ENCODE measurements at places on chromosomes 5 and 9. TPM values are rescaled to one million over a fixed set of nuclear protein-coding genes. Genes with fewer than 3 reads are reported as not detected.

DNA sequence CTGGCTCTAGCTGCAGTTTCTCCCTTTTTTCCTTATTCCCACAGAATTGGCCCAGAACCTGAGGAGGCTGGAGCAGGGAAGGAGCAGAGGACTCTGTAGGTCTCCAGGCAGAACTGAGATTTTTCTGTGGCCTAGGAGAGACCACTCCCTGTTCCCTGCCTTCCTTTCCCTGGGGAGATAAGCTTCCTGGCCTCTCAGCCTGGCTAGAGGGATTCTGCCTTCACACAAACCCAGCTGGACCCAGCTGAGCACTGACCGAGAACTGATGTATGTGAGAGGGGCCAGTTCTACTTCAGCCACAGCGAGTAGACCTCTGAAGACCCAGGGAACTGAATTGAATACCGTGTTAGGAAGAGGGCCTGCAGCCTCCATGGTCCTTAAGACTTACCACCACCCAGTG, 48.0 kb downstream of the RUSC2 start:
- peak overlapping the region; percentile 86 for H3K4me3 ChIP-seq
- H3K27me3 ChIP-seq = peaks cover 4% of the 10 kb centered on the region
- peaks cover 3% of the 10 kb centered on the region for H3K36me3 ChIP-seq
- no peak for DNase-seq

- no peak overlapping the region for H3K4me3 ChIP-seq
- no peak overlapping the region for H3K27ac ChIP-seq
- no peaks in the 10 kb centered on the region for H3K27me3 ChIP-seq
- no peaks in the 10 kb centered on the region for H3K36me3 ChIP-seq
- H3K4me1 ChIP-seq = peaks cover 6% of the 10 kb centered on the region
Observed at GRCh38 chr9:130447193-130447816, 2.5 kb downstream of the ASS1 start.

CTSV gene
- 20.4 TPM for total RNA-seq

- H3K27ac ChIP-seq = peak overlapping the region; percentile 74
- peaks cover 4% of the 10 kb centered on the region for H3K36me3 ChIP-seq
- H3K4me1 ChIP-seq = peaks cover 22% of the 10 kb centered on the region
- peaks cover 30% of the 10 kb centered on the region for H3K27me3 ChIP-seq
- DNase-seq = no peak
Observed at GRCh38 chr5:139747583-139748504, 47.8 kb upstream of the PSD2 start.

DNA sequence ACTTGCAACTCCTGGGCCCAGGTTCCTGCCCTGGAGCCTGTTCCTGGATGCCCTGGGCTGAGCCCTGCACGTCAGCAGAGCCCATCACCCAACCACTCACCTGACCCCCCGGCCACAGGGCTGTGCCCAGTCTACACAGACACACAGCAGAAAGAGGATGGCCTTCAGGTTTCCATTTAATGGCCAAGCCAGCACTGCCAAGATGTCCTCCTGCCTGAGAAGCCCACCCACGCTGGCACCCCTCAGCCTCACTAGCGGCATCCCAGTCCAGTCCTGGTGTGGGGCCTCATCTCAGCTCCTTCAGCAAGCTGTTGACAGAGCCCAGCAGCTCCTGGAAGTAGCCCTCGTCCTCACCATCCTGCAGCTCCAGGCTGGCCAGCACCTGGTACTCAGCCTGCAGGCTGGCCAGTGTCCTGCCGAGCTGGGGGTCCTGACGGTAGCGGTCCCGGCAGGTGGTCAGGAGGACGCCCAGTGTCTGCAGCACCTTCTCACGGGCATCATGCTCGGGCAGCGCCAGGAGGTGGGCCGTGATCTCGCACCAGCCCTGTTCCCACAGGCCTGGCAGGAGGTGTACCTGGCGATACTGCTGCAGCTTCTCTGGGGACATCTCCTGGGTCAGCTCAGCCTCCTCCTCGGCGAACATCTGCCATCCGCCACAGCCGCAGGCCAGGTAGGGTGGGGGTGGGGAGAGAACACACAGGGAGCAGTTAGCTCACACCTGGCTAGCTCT, 71.9 kb upstream of the LRRTM2 start:
- H3K4me1 ChIP-seq = peaks cover 35% of the 10 kb centered on the region
- no peak overlapping the region for H3K4me3 ChIP-seq
- H3K27me3 ChIP-seq = peaks cover 28% of the 10 kb centered on the region
- no peak overlapping the region for H3K27ac ChIP-seq
- H3K36me3 ChIP-seq = peaks cover 20% of the 10 kb centered on the region

- peaks cover 10% of the 10 kb centered on the region for H3K4me1 ChIP-seq
- peaks cover 3% of the 10 kb centered on the region for H3K27me3 ChIP-seq
- no peak overlapping the region for H3K27ac ChIP-seq
- H3K36me3 ChIP-seq = peaks cover 21% of the 10 kb centered on the region
- DNase-seq = no peak
Observed at GRCh38 chr5:16791904-16792597, 144.0 kb downstream of the MYO10 start.

PCDHB16 gene
- 10.9 TPM for total RNA-seq

PRSS3 gene
- 0.59 TPM for total RNA-seq

CYSRT1 gene
- 1.4 TPM for total RNA-seq

- no peaks in the 10 kb centered on the region for H3K4me1 ChIP-seq
- H3K36me3 ChIP-seq = no peaks in the 10 kb centered on the region
- H3K4me3 ChIP-seq = no peak overlapping the region
- no peak for DNase-seq
- H3K27ac ChIP-seq = no peak overlapping the region
- H3K27me3 ChIP-seq = no peaks in the 10 kb centered on the region
Observed at GRCh38 chr9:124635285-124635684, 128.1 kb upstream of the NR5A1 start.

GRCh38 chr9:5552301-5552700, 42.0 kb downstream of the PDCD1LG2 start:
- no peaks in the 10 kb centered on the region for H3K4me1 ChIP-seq
- H3K36me3 ChIP-seq = no peaks in the 10 kb centered on the region
- H3K27ac ChIP-seq = no peak overlapping the region
- H3K4me3 ChIP-seq = no peak overlapping the region
- no peaks in the 10 kb centered on the region for H3K27me3 ChIP-seq
- DNase-seq = no peak

FRMD3 gene
- total RNA-seq = 0.59 TPM

GRCh38 chr5:174910245-174910737, 185.9 kb downstream of the MSX2 start:
- H3K36me3 ChIP-seq = no peaks in the 10 kb centered on the region
- no peaks in the 10 kb centered on the region for H3K27me3 ChIP-seq
- H3K27ac ChIP-seq = no peak overlapping the region
- H3K4me3 ChIP-seq = no peak overlapping the region

- H3K36me3 ChIP-seq = peaks cover 7% of the 10 kb centered on the region
- H3K4me1 ChIP-seq = peaks cover 3% of the 10 kb centered on the region
- no peak overlapping the region for H3K27ac ChIP-seq
- no peak for DNase-seq
Observed at GRCh38 chr9:130319300-130319699, 53.7 kb downstream of the HMCN2 start.

CDKN2B-AS1 gene
- 0.36 TPM for total RNA-seq

DNA sequence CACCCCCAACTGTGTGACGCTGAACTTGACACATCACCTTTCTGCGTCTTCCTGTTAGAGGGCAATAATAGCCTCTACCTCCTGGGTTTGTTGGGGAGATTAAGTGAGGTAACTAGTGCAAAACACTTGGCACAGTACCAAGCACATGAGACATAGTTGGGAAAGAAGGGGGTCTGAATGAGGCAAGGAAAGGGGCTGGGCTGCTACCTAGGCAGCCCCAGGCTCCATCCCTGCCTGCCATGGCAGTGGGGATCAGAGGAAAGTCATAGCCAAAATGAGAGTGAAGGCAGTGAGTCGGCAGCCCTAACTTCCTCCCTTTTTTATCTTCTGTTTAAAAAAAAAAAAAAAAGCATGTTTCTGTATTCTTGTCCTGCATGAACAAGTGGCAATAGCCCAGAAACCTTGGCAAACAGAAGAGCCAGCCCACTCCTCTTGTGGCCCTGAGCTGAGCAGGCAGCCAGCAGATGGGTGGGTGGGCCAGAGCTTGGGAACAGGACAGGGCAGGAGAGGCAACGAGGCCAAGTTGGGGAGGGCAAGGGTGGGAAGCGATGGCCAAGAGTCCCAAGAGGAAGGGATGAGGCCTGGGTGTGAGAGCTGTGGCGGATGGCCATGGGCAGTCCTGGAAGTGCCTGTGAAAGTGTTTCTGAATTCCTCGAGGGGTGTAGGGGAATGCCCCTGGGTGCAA, 11.4 kb downstream of the CAMK2A start:
- H3K27ac ChIP-seq = peak overlapping the region; percentile 64
- no peak for DNase-seq
- no peak overlapping the region for H3K4me3 ChIP-seq
- peaks cover 69% of the 10 kb centered on the region for H3K4me1 ChIP-seq
- peaks cover 3% of the 10 kb centered on the region for H3K36me3 ChIP-seq

DMRT3 gene
- total RNA-seq = not detected

SLC6A18 gene
- not detected for total RNA-seq

GRCh38 chr9:113634596-113635515, 171.3 kb downstream of the RGS3 start:
- peak; percentile 47 for DNase-seq
- peak overlapping the region; percentile 17 for H3K4me3 ChIP-seq
- peaks cover 52% of the 10 kb centered on the region for H3K4me1 ChIP-seq
- no peaks in the 10 kb centered on the region for H3K36me3 ChIP-seq
- peak overlapping the region; percentile 97 for H3K27ac ChIP-seq

CCL27 gene
- not detected for total RNA-seq

TOMM5 gene
- total RNA-seq = 52.5 TPM

LHX3 gene
- total RNA-seq = not detected

DNA sequence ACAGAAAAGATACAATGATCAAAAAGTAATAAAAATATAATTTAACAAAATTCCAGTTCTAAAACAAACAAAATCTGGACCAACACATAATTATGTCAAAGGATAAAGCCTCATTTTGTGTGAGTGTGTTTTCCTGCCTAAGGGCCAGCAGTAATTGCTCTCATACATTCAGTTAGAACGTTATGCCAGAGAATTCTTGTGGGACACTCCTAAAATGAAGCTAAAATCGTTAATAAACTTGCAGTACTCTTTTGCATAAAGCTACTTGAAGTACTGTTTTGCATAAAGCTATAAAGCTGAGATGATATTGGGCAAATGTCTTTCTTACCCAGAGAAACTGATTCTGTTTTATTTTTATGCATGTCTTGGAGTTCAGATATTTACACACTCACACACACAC, 1072.3 kb downstream of the MAT2B start:
- peaks cover 3% of the 10 kb centered on the region for H3K4me1 ChIP-seq
- DNase-seq = no peak
- H3K4me3 ChIP-seq = no peak overlapping the region
- H3K27me3 ChIP-seq = no peaks in the 10 kb centered on the region

CARD6 gene
- total RNA-seq = 3.7 TPM

- no peaks in the 10 kb centered on the region for H3K4me1 ChIP-seq
- no peak for DNase-seq
- no peaks in the 10 kb centered on the region for H3K36me3 ChIP-seq
- H3K27me3 ChIP-seq = no peaks in the 10 kb centered on the region
- no peak overlapping the region for H3K4me3 ChIP-seq
- no peak overlapping the region for H3K27ac ChIP-seq
Observed at GRCh38 chr9:37311938-37312708, 110.4 kb upstream of the GRHPR start.

SLC1A1 gene
- 2.2 TPM for total RNA-seq

DNA sequence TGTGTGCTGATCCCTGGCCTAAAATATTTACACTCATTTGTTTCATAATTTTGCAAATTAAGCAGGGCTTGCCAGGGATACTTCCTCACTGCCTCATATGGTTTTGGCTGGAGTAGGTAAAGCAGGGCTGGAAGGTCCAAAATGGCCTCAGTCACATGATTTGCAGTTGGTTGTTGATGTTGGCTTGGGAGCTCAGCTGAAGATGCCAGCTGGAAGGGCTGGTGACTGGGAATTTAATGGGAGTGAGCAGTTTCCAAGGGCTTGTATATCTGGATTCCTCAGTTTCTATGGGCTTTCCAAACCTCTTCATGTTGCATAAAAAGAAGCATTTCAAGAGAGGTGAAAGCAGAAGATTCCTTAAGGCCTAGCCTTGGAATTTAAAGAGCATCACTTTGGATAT, 729.3 kb downstream of the CDH18 start:
- H3K36me3 ChIP-seq = no peaks in the 10 kb centered on the region
- no peaks in the 10 kb centered on the region for H3K27me3 ChIP-seq
- H3K4me1 ChIP-seq = no peaks in the 10 kb centered on the region

DNA sequence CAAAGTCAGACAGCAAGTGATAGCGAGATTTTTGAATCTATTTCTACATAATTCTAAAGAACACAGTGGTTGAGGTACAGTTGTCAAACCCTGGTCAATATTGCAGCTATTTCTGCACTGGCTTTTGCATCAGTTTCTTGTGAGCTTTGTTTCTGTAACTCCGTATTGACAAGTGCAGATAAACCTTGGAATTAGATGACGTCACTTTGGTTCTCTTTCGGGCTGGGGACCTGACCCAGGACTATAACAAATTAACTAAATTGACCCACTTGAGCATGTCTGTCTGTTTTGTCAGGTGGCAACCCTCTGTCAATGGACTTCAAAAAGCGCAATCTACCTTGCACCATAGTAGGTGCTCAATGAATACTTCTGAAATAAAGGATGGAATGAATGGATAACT, 418.4 kb upstream of the SGCD start:
- no peak overlapping the region for H3K27ac ChIP-seq
- no peaks in the 10 kb centered on the region for H3K36me3 ChIP-seq
- H3K4me1 ChIP-seq = no peaks in the 10 kb centered on the region
- DNase-seq = no peak
- H3K4me3 ChIP-seq = no peak overlapping the region
- H3K27me3 ChIP-seq = no peaks in the 10 kb centered on the region

GRCh38 chr9:93288891-93289883, 105.2 kb downstream of the WNK2 start:
- no peak overlapping the region for H3K27ac ChIP-seq
- H3K36me3 ChIP-seq = no peaks in the 10 kb centered on the region
- peaks cover 3% of the 10 kb centered on the region for H3K27me3 ChIP-seq
- no peaks in the 10 kb centered on the region for H3K4me1 ChIP-seq
- no peak overlapping the region for H3K4me3 ChIP-seq

SUB1 gene
- 294 TPM for total RNA-seq

DNA sequence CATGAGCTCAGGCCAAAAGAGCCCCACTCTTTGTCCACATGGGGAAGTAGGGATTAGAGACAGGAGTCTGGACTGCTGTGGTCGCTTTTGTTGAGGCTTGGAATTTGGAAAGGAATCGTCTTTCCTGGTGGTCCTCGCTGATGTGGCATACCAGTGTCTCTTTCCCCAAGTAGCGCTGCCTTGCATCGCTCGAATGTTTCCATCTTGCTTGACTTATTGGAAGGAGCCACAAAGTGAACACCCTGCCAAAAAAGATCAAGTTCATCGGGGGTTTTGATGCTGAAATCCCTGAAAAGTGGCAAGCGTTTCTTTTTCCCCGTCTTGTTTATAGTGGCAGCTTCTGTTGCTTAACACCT, 161.3 kb downstream of the MACROH2A1 start:
- H3K4me3 ChIP-seq = no peak overlapping the region
- H3K4me1 ChIP-seq = no peaks in the 10 kb centered on the region
- H3K27ac ChIP-seq = no peak overlapping the region
- peaks cover 6% of the 10 kb centered on the region for H3K27me3 ChIP-seq
- DNase-seq = no peak

- H3K27ac ChIP-seq = no peak overlapping the region
- no peaks in the 10 kb centered on the region for H3K4me1 ChIP-seq
- no peak overlapping the region for H3K4me3 ChIP-seq
- H3K27me3 ChIP-seq = peaks cover 2% of the 10 kb centered on the region
- no peak for DNase-seq
Observed at GRCh38 chr5:178072749-178073148, 40.6 kb upstream of the N4BP3 start.

GFPT2 gene
- 10.1 TPM for total RNA-seq

TTC16 gene
- total RNA-seq = 0.08 TPM

GRCh38 chr5:2725980-2726765, 25.3 kb downstream of the IRX2 start:
- H3K4me3 ChIP-seq = no peak overlapping the region
- peaks cover 5% of the 10 kb centered on the region for H3K4me1 ChIP-seq
- no peak overlapping the region for H3K27ac ChIP-seq
- H3K27me3 ChIP-seq = no peaks in the 10 kb centered on the region
- no peak for DNase-seq
- no peaks in the 10 kb centered on the region for H3K36me3 ChIP-seq

Measured in endothelial cell (in vitro differentiated cells).